Activated CD4-positive, alpha-beta T cell treated with anti-CD3 and anti-CD28 coated beads for 24 hours (primary cell): ENCODE measurements at places on chromosomes 1 and 21.

- DNase-seq: no peak
These were observed 49.2 kb downstream of the ENAH start for GRCh38 chr1:225603538-225604354.

DNA sequence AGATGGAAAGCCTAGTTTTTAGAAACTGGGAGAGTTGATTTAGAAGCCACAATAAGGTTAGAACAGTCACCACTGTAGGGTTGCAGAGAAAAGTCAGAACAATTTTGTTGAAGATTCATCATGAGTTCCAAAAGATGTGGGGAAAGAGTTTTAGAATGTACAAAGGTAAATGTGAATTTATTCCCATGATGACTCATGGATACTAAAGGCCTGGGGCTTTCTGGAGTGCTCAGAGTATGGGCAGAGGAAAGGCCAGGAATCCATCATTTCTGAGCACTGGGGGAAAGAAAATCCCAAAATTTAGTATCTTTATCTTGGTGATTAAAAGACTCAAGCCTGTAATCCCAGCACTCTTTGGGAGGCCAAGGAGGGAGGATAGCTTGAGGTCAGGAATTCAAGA lies 17.8 kb downstream of the YBX1 start:
- no peak for DNase-seq

DNA sequence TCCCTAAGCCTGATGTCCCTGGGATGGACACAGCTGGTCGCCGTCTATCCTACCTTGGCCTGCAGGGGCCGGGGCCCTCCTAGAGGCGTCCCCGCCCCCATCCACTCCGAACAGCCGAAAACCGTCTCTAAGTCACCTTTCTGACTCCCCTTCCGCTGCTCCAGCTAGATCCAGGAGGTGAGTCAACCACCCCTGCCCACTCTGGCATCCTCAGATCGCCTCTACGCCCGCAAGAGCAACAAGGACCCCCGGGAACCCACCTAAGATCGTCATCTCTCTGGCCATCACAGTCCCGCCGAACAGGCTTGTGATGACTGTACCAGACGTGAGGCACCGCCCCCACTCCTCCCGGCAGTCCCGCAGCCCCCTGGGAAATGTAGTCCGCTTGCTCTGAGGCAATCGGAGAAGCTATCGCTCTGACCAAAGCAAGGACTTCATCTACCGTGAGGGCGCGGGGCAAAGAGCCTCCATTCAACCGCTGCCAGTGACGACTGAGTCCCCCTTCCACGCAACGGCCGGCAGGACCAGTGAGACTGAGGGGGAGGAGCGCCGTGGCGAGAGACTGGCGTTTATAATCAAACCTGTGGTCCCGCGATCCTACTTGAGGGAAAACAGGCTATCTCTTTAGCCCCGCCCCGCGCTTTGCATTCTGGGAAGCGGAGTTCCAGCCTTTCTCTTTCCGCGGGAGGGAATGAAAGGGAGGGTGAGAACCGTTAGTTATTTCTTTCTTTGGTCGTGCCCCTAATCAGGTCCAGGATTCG lies at the start of gene HSPA13:
Gene HSPA13 (minus strand): TSS at position 312 of the 761 bp plus-strand sequence. CDS start 27 bp downstream, at position 285.
- DNase-seq: peak; percentile 97

- DNase-seq: no peak
These were observed 133.8 kb upstream of the EDN2 start for GRCh38 chr1:41618066-41618825.

DNA sequence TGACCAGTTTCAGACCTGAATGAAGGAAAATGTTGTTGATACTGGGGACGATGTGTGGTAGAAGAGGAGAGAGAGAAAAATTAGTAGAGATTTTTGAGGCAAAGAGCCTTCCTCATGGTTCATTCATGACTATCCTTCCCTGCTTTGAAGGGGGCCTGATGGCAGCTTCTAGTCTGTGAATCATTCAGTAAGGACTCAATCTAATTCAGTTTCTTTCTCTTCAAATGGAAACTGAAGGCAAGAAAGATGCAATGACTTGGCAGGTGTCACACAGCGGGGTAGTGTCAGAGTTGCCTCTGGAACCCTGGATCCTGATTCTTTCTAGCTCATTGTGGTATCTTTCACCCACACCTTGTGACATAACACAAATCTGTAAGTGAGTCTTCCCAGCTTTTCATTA lies 14.9 kb upstream of the CD5L start:
- DNase-seq: no peak

GRCh38 chr1:119731741-119732430 lies 20.2 kb downstream of the PHGDH start:
- no peak for DNase-seq

DNA sequence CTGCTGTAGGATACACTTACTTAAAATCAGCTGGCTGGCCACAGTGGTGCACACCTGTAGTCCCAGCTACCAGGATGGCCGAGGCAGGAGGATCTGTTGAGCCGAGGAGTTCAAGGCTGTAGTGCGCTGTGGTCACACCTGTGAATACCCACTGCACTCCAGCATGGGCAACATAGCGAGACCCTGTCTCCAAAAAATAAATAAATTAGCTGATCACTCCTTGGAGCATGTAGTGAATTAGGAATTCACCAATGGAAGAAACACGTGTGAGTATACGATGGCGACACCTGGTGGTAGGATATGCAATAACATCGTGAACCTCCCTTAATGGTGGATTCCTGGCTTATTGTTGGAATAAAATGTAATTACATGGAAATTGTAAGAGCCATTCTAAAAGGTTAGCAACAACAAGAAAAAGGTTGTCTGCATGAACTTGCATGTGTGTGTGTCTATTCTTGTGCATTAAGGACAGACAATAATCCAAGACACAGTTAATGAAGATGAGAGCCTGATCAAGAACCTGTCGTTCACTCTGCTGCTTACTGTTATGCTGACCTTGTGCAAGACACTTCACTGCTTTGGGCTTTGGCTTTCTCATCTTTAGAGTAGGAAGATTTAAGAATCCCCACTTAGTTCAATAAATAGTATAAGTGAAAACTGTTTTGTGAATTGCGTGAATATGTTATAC lies 38.6 kb upstream of the COX20 start:
- peak; percentile 31 for DNase-seq
